ENCODE measurements at places on chromosomes 5 and 9.

- DNase-seq = no peak
These were observed 172.3 kb downstream of the PAPPA start for GRCh38 chr9:116325924-116326323.

GRCh38 chr5:95729115-95730010 is 1.8 kb upstream of the RHOBTB3 start:
- DNase-seq = no peak

GRCh38 chr9:71955300-71955915 is 44.0 kb downstream of the C9orf85 start:
- no peak for DNase-seq

DNA sequence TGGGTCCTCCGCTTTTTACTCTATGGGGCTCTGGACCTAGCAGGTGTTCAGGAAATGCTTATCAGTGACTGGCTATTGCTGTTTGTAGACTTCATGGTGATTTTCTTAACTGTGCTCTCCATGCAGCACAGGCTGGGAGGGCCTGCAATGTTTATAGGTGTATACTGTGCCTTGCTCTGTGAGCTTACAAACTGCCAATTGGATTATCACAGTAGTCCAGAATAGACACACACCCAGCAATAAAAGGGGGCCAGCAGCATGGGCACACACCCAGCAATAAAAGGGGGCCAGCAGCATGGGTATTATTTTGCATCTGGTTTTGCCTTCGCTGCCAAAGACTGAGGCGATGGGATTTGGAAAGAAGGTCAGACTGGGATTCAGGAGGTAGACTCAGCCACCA is 100.0 kb downstream of the CRB2 start:
- no peak for DNase-seq

DNA sequence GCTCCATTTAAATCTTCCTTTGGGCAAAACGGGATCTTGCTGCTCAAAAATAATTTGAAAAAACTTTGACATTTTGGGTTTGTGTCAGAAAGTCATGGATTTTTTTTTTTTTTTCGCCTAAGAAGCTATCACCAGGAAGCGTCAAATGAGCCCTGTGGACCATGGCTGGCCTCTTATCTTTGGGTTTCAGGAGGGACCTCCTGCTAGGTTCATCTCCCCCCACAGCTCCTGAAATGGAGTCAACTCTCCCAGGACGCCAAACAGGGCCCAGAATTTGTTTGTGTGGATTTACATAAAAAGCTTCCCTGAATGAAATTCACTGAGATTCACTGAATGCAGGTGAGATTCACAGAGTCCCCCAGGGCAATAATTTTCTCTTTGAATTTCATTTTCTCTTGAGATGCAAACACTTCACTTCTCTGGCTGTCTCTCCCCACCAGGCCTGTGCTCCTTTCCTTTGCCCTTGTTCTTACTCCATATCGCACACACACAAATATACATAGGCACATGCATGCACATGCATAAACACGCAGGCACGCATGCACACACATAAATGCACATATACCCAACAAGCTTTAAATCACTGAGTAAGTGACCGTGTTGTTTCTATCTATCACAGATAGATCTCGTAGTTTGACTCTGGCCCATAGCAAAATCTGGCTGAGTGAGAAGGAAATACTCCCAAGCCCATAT is 55.3 kb upstream of the GALNT10 start:
- DNase-seq = no peak

DNA sequence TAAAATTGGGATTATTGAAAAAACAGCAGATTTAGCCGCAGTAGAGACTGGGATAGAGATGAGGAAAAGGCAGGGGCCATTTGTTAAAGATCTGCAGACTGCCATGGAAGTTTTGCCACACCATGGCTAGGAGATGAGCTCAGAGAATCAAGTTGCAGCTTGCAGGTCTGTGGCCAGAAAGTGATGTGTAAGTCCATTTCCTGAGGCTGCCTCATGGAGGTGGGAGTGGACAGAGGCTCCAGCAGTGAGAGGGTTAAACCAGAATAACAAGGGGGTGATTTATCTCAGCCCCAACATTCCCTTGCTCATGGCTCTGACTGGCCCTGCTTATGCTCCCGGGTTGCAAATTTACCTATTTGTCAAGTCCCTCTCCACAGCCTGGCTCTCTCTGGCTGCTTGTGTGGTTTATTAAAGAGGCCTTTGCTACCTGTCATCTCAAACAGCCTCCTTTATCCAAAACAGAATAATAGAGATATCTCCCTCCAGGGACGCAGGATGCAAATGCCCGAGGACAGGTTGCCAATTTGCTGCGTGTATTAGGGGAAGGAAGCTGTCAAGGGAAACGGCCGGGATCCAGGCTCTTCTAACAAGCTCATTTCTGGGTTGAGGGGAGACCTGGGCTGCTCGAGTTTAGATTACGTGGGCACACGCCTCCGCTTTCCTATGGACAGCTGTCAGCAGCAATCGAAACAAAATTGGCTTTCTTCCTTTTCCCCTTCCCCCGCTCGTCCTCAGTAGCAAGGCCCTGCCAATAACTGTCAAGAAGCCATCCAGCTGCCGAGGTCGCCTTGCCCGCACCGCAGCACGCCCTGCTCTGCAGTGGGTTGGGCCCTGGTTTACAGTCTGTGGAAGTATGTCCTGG is 72.8 kb upstream of the PITX1 start:
- no peak for DNase-seq

DNA sequence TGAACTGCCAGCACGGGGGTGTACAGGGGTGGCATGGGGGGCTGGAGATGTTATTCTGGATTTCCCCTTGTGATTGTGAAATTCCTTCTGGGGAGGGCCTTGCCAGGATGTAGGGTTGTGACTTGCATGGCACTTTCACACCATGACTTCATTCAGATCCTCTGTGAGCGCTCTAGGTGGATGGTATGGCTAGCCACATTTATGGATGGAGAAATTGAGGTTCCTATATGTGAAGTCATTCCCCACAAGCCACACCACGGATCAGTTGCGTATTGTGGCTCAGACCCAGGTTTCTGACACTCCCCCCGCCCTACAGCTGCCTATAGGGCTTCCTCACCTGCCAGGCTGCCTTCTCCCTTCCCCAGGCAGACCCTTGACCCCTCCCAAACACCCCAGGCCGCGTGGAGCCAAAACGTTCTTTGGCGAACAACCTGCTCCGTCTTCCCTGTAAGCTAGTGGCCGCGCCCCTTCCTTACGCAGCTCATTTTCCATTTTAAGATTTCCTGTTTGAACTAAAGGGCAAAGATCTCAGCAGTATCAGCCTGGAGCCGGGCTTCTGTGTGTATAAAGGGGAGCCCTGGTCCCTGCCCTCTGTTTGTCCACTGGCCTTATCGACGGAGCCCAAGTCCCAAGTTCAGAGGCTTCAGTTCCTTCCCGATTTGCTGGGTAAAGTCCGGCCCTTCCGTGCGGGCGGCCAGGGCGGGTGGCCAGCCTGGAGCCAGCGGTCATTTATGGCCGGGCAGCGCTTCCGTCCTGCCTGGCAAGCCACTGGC is 97.8 kb upstream of the KLF4 start:
- no peak for DNase-seq

DNA sequence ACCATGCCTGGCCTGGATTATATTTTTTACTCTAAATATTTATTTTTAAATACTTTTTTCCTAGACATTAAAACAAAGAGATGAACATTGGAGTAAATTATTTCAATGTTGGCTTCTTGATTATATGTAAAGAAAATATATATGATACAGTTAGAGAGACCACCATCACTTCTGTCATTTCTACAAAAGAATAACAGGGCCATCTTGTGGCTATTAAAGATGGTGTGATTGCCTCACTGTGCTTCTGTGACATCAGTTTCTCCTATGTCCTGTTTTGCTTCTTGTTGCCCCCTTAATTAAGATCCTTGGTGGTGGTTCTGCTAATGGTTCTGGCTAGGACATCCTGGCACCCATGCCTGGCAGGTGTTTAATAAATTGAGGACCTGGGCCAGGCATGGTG is 32.9 kb downstream of the NDFIP1 start:
- DNase-seq = no peak

GRCh38 chr9:126397056-126397455 is 70.4 kb downstream of the MVB12B start:
- no peak for DNase-seq

GRCh38 chr5:140429724-140430123 is 28.1 kb downstream of the ANKHD1 start:
- no peak for DNase-seq

- DNase-seq = no peak
These were observed 248.1 kb upstream of the NREP start for GRCh38 chr5:112004867-112005622.

DNA sequence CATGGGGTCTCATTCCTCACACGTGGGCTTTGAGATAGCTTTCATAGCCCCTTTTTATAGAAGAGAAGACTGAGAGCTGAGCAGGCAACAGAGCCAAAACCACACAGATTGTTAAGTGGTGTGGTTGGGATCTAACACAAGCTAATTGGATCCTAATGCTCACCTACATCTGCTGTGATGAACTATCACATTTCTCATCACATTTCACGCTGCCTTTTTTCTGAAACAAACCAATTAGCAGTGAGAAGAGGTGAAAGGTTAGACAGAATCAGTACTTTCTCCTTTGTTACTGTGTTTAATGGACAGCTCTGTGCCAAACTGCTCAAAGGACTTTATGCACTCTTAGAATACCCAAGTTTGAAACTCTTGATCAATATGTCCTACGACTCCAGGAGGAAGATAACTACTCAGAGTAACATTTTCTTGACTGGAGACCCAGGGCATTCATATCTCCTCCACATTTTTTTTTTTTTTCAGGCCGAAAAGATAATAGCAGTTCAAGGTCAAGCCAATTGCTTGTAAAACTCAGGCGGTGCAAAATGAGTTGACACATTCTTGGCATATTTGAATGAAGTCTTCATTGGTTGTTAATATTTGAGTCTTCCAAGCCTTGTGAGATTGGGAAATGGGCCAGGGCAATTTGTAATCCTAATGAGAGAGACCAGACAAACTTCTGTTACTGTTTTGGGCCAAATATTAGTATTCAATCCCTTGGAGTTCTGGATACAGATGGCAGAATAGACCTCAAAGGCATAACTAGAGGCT is 138.4 kb downstream of the KCTD16 start:
- DNase-seq = no peak

DNA sequence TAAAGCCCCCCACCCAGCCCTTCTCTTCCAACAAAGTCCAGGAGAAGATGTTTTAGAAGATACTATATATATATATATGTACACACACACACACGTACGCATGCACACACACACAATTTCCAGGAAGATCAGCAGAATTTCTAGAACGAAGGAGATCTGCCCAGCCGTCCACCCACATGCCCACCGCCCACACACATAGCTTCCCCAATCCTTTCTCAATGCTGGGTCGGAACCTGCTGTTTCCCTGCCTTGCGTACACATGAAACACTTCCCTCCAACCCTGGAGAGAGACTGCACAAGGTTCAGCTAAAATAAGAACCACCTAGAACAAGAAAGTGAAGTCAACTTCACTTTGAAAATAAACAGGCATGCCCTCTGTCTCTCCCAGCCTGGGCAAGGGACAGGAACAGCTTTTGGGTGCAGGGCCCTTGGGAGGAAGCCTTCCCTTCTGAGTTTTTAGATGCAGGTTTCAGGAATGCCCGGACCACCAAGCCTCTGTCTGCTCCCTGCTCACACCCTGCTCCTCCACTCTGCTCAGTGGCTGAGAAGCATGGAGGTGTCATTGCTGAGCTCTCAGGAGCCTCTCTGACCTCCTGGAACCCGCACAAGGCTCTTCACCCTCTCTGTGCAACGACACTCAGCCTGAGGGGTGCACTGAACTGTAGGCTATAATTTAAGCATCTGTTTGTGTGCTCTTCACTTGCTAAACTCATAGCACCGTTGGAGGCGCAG is 149.4 kb downstream of the C5orf15 start:
- DNase-seq = no peak

DNA sequence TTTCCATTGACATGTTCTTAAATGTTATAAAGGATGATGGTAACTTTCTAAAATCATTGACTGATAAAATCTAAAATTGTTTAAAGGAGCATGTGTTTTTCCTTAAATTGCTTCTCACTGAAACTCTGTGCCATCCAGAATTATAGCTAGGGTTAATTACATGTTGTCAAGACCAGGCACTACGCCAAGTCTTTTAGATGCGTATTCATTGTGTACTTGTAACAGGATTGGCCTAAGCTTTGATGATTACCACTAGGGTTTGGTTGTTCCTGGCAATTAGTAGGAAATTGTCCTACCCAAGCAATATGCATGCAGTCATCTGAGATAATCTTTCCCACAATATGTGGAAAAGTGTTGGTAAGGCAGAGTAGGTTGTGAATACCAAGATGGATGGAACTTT is 43.8 kb downstream of the PRKACG start:
- DNase-seq = no peak

GRCh38 chr9:133472753-133473378 is 6.0 kb downstream of the SLC2A6 start:
- DNase-seq = no peak

DNA sequence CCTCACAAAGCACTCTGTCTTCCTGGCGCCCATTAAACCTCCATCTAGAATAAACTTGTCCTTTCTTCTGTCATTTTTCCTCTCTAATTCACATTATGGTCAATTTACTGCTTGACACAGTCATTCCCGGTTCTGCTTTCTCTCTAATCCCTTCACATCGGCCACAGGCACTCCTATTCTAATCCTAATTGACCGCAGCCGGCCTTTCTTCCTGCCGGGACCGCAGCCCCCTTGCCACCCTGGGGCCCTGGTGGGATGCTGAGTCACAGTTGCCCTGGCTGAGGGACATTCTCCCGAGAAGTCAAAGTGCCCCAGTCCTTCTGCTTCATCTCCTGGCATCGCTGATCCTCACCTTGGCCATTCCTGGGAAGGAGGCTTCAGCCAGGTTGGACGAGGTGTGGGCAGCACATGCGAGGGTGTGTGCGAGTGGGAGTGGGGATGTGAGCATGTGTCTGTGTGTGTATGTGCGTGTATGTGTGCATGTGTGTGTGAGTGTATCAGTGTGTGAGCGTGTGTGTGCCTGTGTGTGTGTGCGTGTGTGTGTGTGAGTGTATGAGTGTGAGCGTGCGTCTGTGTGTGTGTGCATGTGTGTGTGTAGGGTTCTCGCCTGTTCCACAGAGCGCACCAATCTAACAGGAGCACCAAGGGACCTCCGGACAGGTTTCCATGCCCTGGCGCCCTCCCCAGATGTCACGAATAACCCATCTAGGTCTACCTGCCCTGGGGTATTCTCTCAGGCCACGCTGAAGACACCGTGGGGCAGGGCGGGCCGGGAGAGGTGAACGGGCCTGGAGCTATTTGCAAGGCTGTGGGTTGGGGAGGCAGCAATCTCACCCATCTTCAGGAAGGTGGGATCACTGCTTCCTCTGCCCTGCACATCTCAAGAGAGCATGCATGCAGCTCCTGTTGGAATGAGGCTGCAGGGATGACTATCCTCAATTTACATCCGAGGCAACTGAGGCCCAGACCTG is 191.2 kb downstream of the PAX5 start:
- no peak for DNase-seq

All from cortex of kidney (tissue), 1 donor.